ENCODE measurements at places on chromosomes 2 and 18.

DNA sequence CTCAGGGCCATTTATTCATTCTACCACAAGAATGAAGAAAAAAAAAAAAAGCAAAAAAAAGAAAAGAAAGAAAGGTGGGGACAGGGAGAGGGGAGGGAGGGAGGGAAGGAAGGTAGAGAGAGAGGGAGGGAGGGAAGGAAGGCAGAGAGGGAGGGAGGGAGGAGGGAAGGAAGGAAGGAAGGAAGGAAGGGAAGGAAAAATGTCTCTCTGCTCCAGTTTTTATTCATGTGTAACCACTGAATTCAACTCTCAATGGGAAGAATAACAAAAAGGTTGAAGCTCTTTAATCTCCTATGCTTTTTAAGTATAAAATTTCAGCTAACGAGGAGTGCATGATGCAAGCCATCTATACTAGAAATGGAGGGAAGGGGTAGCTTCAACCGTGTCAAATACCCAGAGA lies 287.3 kb downstream of the MREG start:
- no peak for DNase-seq

DNA sequence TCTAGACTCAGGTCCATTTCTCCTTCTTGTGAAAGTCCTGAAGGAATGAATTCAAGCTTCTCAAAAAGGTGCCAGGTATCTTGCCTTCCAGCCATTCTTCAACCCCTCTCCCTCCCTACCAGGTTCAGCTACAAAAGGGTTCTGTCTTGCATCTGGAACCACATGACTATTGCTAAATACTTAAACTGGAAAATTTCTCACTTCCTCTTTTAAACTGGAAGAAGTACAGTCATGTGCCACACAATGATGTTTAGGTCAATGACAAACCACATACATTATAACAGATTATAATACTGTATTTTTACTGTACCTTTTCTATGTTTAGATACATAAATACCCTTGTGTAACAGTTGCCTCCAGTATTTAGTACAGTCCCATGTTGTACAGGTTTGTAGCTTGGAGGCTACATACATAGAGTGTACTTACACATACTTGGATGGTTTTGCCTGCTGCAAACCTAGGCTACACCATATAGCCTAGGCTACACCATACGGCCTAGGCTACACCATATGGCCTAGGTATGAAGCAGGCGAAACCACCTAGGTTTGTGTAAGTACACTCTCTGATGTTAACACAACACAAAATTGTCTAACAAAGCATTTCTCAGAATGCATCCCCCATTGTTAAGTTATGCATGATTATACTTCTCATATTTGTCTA lies 142.0 kb upstream of the DNMT3A start:
- DNase-seq, result no peak

GRCh38 chr18:80124131-80124530 lies 15.1 kb downstream of the ADNP2 start:
- no peak for DNase-seq

GRCh38 chr2:38185012-38185491 lies 109.1 kb upstream of the CYP1B1 start:
- DNase-seq, result no peak

DNA sequence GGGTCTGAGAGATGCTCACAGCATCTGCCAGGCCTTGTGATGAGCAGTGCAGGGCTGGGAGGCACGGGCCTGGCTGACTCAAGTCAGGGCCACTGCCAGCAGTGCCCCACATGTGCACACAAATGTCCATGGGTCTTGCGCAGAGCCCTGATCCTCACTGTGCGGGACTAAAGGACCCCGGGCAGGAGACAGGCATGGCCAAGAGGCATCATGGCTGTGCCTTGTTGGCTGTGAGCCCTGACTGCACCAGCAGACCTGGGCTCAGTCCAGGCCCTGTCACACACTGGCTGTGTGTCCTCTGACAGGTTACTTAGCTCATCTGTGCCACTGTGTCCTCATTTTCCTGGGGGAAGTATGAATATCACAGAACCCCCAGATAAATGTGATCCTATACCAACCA lies 4.0 kb downstream of the KCNIP3 start:
- no peak for DNase-seq

DNA sequence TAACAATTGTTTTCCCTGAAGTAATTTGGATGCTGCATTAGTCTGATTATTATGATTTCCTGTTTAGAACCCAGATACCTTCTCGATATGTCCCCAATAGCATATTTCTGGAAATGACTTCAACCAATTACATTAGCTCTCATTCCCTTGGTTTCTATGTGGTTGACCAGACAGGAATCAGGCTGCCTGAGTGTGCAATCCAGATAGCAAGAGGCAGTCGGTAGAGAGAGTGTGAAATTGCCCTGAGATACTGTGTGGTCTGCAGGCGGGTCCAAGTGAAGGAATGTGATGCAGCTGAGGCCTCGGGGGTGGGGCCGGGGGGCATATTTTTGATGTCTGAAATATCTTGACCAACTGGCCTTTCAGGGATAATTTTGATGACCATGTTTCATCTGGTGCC lies 143.9 kb upstream of the ITGA6 start:
- DNase-seq, result no peak

GRCh38 chr2:242034996-242035814 lies 165.7 kb downstream of the RTP5 start:
- peak; percentile 49 for DNase-seq

DNA sequence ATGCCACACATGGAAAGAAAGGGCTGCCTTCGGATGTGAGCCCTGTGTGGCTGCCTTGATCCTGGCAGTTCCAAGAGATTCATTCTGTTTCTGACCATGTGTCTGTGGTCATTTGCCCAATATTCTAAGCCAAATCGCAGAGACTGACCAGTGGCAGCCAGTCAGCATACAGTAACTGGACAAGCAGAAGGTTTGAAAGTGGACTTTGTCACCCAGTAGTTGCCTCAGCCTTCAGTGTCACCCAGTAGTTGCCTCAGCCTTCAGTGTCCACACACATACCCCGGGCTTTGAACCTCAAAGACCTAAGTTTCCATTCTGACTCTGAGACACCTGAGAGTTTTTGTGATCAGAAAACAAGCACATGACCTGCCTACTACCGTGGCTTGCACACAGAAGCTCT lies 5.0 kb downstream of the RFX8 start:
- no peak for DNase-seq

DNA sequence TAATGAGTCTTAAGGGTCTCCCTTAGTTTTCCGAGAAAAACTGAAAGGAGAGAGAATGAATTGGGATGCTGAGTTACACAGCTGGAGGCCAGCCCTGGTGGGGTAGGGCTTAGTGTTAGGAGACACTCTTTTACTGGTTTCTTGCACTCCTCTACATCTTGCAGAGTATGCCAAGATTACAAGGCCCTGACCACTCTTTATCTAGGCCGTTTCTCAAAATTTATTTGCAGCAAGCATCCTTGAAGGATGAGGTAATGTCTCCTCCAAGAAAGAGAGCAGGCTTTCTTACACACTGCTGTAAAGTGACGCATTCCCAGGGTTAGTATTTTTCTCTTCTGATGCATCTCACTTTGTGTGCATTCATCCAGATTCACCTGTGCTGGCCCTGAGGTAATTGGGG lies 166.2 kb downstream of the TDRD15 start:
- no peak for DNase-seq

DNA sequence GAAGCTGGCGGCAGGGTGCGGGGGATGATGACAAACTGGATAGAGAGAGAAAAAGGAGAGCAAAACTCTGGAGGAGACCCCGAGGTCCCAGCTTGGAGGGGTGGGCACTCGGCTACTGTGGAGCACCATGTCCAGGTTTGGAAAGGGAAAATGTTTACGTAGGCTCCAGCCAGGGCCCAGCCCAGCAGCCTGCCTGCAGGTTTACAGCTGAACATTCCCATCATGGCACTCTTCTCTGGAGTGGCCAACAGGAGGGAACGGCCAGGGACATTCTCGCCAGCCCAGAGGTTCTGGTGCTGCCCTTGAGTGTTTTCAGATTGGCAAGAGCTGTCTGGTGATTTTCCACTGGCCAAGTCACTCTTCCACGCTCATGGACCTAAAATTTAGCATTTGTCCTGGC lies 262.9 kb upstream of the TCF4 start:
- DNase-seq, result no peak

- DNase-seq, result no peak
Observed at GRCh38 chr2:62180975-62181374, 14.9 kb upstream of the B3GNT2 start.

GRCh38 chr2:8454797-8455196 lies 227.1 kb upstream of the ID2 start:
- no peak for DNase-seq

- DNase-seq, result no peak
Observed at GRCh38 chr2:74471332-74472065, 981 bp downstream of the MRPL53 start.

- no peak for DNase-seq
Observed at GRCh38 chr2:107078584-107078983, 192.6 kb upstream of the ST6GAL2 start.

DNA sequence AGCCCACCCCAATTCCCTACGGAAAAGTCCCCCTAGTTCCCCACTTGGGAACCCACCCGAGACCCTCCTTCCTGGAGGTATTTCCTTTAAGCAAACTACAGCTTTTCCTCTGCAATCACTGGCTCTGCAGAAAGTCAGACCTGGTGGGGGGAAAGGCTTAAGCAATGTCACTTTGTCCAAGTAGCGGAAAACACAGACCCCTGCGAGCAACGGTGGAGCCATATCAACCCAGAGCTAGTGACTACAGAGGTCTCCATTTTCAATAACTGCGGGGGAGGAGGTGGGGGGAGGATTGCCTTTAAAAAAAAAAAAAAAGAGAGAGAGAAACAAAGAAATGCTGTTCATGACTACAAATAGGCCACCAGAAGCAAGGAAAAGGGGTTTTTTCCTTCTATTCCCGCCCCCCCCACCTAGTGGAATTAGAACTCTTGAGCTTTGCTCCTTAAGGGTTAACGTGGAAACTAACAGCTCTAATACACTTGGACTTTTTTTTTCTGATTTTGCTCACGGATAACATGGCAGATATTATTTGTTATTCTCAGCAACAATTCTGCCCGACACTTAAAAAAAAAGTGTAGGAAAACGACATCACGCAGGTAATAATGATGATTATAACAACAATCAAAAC lies 1.1 kb upstream of the FRZB start:
- DNase-seq, result no peak
